ENCODE measurements at places on chromosomes 5 and 9.

DNA sequence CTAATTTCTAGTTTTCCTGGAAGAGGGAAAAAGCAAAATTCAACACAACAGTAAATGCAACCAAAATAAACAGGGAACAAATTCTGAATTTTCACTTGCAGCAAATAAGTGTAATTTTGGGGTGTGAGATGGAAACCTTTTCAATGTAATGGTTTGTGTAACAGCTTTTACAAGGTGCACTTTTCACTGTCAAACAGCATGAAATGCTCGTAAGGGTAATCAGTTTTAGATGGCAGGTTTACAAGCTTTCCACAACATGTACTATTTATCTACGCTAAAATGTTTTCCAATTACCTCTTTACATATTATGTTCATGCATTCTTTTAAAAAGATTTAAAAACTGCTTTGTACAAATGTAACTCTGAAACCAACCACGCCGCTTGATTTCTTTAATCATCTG is 115.3 kb downstream of the RFX3 start:
- no peak for DNase-seq

DNA sequence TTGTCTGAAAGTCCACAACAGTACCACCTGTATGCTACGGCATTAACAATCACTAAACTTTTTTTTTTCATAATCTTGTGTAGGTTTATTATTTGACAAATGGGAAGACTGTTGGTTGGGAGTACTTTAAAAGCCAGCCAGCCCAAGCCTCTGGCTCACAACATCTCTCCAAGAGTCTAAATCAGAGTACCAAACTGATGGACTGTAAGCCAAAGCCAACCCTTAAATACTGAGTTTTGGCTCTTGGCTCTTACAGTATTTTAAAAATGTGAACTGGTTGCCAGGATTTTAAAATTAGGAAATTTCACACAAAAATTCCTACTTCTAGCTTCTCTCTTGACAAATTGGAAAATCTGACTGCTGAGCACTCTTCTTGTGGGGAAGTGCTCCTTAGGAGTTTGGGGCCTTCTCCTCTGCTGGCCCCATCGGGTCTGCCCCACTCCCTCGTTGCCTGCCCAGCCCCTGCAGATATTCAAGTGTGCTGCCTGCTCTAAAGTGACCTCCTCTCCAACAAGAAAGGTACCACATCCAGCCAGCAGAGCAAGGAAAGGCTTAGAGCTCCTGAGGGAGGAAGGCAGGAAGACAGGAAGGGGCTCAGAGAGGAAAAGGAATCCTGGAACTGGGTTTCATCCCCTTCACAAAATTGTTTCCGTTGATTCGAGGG is 21.8 kb upstream of the TMOD1 start:
- no peak for DNase-seq

DNA sequence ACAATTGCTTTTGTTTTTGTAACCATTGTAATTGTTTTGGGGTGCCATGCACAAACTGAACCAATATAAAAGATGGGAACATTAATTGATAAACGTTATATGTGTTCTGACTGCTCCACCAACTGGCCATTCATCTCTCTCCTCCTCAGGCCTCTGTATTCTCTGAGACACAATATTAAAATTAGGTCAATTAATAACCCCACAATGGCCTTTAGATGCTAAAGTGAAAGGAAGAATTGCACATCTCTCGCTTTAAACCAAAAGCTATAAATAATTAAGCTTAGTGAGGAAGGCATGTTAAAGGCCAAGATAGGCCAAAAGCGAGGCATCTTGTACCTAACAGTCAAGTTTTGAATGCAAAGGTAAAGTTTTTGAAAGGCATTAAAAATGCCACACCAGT is 448.4 kb upstream of the ITGA1 start:
- DNase-seq: no peak

GRCh38 chr5:117594166-117594565 is 1019.5 kb upstream of the SEMA6A start:
- no peak for DNase-seq

GRCh38 chr9:129166623-129167557 is 11.2 kb downstream of the IER5L start:
- DNase-seq: no peak

GRCh38 chr5:178940569-178941360 is at the start of gene ZNF454:
ZNF454 (plus strand) TSS chr5:178941198; CDS start chr5:178942792, 1,594 bp downstream.
- DNase-seq: peak; percentile 96

GRCh38 chr5:122144236-122144635 is 14.9 kb downstream of the ZNF474 start:
- no peak for DNase-seq

DNA sequence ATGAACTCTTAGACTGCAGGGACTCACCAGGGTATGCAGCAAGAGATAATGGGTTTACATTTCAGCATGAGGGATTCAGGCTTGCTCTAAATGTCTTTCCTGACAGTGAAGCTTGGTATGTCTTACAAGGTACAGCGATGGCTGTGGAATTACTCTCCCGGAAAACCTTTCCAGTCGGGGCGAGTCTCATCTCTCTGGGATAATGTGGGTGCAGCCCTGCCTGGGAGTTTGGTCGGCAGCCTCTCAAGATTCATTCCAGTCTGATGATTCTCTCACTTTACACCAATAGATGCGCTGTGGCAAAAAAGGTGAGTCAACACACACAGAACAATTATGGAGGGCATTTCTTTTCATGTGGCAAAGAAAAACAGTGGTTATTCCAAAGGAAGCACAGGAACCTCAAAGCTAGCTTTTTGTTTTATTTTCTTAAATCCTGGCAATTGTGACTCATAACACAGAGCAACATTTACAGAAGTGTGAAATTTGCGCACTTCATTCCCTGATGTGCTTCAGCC is 190.3 kb downstream of the DCP2 start:
- DNase-seq: no peak
